ENCODE measurements at places on chromosomes 5 and 9. TPM values are rescaled to one million over a fixed set of nuclear protein-coding genes. Genes with fewer than 3 reads are reported as not detected.

ADAMTS6 gene
- 0.01 TPM for total RNA-seq

PTGES gene
- total RNA-seq: 175 TPM

SLC6A3 gene
- 0.87 TPM for total RNA-seq

BTNL3 gene
- not detected for total RNA-seq

SPINK13 gene
- total RNA-seq: 0.27 TPM

CRHBP gene
- not detected for total RNA-seq

GCNT4 gene
- total RNA-seq: 0.27 TPM

LHX3 gene
- 0.08 TPM for total RNA-seq

SLC28A3 gene
- total RNA-seq: 0.03 TPM

Data from A549 treated with Mapracorat at 1 μM for 4 hours (cell line).